Stimulated activated CD4-positive, alpha-beta T cell treated with anti-CD3 and anti-CD28 coated beads, Interleukin-1b, Interleukin-23, amount 100 ng/mL, for 4 hours (primary cell): ENCODE measurements at places on chromosomes 5 and 9.

- DNase-seq: no peak
These were observed 82.8 kb downstream of the COL5A1 start for GRCh38 chr9:134724202-134724911.

DNA sequence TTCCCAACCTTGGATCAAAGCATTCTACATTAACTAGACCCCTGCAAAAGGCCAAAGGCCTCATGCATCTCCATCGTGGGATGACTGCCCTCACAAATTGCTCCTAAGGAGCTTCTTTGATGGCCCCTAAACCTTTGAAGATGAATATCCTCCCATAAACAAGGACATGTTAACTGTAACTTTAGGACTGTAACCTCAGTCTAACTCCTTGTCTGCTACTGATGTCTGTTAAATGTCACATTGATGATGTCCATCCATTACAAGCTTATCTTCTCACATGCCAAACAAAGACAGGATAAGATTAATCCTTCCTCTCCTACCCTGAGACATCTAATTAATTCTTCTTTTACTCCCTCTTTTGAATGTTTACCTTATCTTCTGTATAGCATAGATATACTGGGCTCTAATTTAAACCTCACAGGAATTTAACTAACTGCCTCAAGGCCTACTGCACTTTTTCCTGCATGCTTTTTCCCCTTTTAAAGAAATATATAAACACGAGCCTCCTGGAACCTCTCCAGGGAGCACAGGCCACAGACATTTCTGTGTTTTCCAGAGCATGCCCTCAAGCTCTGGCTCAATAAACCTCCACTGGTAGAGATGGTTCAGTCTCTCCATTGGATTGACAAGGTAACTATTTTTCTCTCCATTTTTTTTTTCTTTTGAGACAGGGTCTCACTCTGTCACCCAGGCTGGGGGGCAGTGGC is 90.6 kb upstream of the SLC25A48 start:
- no peak for DNase-seq

DNA sequence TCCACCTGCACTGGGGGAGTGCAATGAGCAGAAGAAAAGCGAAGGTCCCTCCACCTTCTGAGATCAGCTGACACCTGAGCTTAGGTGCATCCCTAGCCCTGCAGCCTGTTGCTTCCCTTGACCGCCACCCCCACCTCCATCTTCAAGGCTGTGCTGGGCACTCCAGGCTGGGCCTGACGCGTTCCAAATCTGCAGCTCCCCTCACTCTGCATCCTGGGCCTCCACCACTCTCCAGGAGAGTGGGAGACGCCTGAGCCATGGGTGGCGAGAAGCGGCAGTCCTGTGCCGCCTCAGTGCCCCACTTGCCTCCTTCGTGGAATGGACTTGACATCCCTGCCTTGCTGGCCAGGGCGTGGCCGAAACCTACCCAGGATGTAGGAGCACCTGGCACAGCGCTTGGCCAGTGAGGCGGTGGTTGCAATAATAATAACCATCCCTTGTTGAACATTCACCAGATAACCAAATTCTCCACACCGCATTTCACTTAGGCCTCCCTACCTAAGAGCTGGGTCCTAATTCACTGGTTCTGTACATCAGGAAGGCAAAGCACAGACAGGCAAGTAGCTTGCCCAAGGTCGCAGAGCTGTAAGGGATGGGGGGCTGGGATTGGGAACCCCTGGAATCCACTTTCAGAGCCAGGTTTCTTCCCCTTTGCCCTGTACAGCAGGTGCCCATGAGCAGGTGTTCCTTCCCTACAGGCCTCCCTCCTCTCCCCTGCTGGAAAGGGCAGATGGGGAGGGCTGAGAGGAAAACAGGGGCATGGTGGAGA is 11.7 kb downstream of the B4GALT7 start:
- no peak for DNase-seq

DNA sequence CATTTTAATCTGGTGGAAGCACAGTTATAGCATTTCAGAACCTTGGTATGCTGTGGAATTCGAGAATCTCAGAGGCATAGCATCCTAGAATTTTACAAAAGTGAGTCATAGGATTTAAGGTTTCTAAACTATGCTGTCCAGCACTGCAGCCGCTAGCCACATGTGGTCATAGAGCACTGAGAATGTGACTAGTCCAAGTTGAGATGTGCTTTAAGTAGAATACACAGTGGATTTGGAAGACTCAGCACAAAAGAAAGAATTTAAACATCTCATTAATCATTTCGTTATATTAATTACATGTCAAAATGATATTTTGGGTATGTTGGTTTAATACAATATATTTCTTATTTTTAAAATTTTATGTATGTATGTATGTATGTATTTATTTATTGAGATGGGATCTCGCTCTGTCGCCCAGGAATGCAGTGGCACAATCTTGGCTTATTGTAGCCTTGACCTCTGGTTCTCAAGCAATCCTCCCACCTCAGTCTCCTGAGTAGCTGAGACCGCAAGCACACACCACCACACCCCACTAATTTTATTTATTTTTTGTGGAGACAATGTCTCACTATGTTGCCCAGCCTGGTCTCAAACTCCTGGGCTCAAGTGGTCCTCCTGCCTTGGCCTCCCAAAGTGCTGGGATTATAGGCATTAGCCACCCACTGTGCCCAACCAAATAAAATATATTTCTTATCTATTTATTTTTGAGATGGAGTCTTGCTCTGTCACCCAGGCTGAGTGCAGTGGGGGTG is 20.4 kb upstream of the RPS14 start:
- DNase-seq: no peak

- DNase-seq: no peak
These were observed 628 bp downstream of the PPP2R2B start for GRCh38 chr5:146877783-146878475.

DNA sequence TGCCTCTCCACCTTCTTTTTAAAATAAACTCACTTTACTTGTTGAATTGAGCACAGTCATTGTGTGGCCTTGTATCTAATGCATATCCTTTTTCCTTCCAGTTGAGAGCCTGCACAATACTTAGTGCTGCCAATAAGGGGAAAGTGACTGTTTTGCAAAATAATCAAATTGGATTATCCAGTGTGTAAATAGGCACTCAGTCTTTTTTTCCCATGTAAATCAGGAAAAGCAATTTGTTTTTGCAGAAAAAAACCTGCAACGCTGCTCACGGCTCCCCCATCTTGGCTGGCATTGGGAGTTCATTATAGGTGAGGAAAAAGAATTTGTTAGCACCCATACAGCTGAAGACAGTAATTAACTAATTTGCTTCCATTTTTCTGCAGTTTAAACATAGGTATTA is 299.9 kb downstream of the CSNK1G3 start:
- no peak for DNase-seq
